ENCODE measurements at places on chromosomes 3 and 15.

- DNase-seq = no peak
Observed at GRCh38 chr3:110017304-110017703, 680.0 kb upstream of the DPPA4 start.

DNA sequence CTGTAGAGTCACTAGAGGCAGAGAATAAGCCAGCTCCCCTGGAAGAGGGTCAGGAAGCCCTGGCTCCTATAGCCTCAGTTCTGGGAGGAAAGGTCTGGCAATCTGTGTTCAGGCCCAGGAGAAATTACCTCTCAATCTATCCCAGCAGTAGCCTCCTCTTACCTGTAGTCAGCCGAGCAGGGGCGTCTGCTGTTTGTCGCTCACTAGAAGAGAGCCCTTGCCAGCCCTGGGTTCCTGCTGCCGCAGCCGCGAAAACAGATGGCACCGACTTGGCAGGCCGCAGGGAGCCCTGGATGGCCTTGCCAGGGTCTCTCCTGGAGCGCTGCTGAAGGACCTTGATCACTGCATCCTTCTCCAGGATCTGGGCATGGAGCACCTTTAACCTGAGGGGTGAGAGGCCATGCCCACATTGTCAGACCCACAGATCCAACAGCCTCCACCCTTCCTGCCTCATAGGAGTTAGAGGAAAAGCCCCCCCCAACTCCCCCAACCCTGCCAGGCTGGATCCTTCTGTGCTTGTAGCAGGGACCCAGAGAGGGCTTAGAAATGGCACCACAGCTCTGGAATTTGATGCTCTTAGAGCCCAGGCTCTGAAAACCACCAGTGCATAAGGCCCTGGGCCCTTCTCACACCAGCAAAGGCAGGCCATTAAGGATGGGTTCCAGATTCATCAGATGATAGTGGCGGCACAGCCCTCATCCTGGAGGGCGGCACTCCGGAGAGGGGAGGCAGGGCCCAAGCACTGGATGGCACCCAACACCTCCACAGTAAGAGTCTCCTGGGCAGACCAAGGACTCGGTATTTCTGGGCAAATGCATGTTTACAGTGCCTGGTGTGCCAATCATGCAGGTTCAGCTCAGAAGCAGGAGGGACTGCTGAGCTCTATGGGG is 14.9 kb downstream of the AMOTL2 start:
- no peak for DNase-seq

DNA sequence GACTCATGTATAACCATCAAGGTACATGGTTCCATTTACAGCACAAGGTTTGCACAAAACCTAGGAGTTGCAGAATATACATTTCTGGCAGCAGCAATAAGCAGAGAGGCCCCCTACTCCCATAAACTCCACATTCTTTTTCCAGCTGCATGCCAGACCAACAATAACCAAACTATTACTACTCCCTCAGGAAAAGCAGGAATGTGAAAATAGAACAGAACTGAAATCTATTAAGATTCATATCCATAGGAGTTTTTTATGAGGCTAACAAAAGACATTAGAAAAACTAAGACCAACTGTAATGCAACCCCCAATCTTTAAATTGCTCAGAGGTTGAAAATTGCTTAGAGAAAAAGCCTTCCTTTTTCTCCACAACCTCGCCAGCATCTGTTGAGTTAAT is 27.6 kb upstream of the TOP2B start:
- DNase-seq = no peak

DNA sequence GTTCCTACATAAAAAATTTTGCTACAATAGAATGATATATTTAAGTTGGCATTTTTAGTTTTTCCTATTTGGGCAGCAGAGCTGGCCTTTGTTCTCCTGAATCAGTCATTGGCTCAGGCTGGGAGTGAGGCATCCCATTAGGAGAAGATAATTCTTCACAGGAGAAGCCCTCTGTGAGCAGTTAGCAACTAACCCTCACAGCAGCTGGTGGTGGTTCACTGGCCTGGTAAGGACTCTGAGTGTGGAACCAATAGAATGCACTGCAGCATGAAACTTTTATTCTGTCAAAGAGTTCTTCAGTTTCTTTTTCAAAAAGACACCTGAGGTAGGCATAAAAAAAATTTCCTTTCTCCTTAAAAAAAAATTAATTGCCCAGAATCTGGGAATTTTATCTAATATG is 562.6 kb downstream of the ZNF385D start:
- no peak for DNase-seq

- DNase-seq = no peak
Observed at GRCh38 chr3:184261854-184262763, 756 bp upstream of the CAMK2N2 start.

GRCh38 chr3:133540896-133541674 is 32.4 kb upstream of the CDV3 start:
- DNase-seq = no peak

GRCh38 chr3:169280646-169281045 is 382.9 kb downstream of the MECOM start:
- DNase-seq = no peak

DNA sequence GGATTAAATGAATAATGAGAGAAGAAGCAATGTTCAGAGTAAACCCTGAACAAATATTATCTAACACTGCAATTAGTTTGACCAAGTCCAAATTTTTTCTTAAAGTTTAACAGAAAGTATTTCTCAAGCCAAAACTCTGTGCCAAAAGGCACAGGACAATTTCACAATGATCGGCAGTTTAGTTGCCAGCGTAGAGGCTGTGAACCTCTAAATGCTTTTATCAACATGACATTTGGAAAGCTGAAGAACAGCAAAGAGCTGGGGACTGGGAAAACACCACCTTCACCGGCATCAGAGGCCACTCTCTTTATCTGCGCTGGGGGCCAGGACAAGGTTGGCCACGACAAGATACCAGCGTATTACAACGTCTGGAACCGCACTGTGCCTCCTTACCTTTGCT is 125.6 kb downstream of the ADAMTS17 start:
- DNase-seq = no peak

- DNase-seq = no peak
Observed at GRCh38 chr3:62335196-62335595, 38.2 kb downstream of the FEZF2 start.

GRCh38 chr3:194365978-194366490 is 3.5 kb downstream of the LRRC15 start:
- no peak for DNase-seq

DNA sequence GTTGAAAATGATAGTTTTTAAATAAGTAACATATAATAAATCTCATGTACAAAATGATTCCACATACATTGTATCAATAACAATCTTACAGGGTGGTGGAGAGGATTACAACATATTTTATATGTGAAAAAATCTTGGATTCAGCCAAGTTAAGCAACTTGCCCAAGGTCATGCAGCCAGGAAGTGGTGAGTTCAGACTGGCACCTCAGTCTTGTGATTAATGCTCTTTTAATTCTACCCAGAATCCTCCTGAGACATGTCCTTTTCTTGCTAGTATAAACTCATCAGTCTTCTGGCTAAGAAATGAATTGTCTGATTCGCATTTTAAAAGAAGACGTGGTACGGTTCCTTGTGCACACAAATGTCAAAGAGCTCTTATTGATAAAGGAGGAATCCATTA is 4.5 kb upstream of the MYRIP start:
- no peak for DNase-seq

GRCh38 chr15:39699516-39700374 is 82.9 kb downstream of the FSIP1 start:
- no peak for DNase-seq

DNA sequence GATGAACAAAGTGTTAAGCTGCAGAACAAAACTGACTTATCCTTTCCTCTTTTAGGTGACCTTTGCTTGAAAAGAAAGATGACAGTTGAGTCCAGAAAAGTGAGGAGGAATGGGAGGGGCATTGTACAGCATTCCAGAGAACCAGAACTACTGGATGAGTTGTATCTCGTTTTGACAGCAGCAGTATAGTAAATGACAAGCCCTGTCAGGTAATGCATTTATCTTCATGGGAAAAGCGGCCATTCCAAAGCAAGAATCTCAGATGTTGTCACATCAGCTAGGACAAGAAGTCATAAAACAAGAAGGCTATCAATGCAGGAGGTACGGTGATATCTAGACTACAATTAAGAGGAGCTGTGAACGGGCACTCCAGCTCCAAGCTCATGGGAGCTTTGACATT is 421.5 kb downstream of the MAGI1 start:
- no peak for DNase-seq
